Activated T-cell treated with anti-CD3 and anti-CD28 coated beads for 4 hours (primary cell): ENCODE measurements at places on chromosomes 5 and 9.
A peak's percentile ranks its signal among the peaks of the same experiment; 100 is the strongest.

DNA sequence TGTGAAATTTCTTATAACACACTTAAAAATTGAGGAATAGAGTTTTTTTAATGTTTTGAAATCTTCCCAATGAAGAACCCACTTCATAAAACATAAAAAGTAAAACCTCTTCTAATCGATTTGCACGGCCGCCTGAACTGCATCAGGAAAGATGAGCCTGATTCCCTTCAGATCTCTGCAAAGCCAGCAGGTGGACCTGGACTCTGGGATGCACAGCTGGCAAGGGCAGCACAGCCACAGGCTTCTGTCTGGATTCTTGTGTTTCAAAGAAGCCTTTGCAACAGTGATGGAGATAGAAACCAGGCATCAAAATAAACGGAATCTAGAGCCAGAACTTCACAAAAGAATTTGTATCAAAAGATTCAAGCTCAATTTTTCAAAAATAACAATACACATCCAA lies 36.0 kb upstream of the SPATA31C2 start:
- no peak for DNase-seq

- no peak for DNase-seq
These were observed 62.1 kb upstream of the SARDH start for GRCh38 chr9:133800266-133800665.

- DNase-seq, result no peak
These were observed 63.4 kb downstream of the ALDH7A1 start for GRCh38 chr5:126531543-126532120.

DNA sequence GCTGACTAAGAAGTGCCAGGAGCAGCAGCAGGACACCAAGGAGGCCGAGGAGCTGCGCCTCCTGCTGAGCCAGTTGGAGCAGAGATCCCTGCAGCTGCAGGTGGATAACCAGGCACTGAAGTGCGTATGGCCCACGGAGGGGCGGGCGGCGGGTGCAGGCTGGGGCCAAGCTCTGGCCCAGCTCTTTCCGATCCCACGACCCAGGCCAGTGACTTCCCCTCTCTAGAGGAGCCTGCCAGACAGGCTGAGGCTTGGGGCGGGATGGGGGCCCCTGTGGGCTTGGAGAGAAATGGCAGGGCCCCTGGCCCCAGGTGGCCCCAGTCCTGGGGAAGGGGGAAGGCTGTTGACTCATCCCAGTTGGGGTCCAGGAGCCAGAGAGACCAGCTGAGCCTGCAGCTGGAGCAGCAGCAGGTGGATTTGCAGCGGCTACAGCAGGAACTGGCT lies 3.6 kb downstream of the PTRH1 start:
- DNase-seq, result no peak

GRCh38 chr5:96628406-96628805 lies 33.8 kb upstream of the CAST start:
- DNase-seq, result no peak

GRCh38 chr5:166784545-166785078 lies 1506.8 kb upstream of the WWC1 start:
- no peak for DNase-seq

DNA sequence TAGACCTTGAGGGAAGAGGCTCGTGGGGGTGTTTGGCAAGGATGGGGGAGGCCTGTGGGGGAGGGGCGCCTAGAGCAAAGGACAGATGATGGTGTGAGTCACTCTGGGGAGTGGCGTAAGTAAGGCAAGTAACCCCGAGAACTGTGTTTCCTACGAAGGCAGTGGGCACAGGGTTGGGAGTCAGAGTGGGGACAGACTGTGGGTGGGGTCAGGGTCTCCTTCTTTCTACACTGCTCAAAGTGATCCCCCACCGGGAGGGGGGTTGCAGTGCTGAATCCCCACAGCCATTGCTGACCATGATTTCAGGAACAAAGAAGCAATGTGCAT lies 136.8 kb downstream of the TENT4A start:
- no peak for DNase-seq

DNA sequence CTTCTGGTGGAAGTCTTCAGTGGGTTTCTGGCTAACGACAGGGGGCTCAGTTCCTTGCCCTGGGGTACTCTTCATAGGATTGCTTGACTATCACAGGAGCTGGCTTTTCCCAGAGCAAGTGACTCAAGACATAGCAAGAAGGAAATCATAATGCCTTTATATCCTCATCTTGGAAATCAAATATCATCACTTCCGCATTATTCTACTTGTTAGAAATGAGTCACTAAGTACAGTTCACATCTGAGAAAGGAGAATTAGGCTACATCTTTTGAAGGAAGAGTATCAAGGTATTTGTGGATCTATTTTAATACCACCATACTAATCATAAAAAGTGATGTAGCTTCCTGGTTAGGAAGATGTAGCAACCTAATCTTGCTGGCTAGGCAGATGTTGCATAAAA lies 148.2 kb upstream of the RAI14 start:
- no peak for DNase-seq

GRCh38 chr5:107282061-107282460 lies 388.7 kb downstream of the EFNA5 start:
- DNase-seq, result no peak

GRCh38 chr5:150149618-150150017 lies 6.0 kb downstream of the PDGFRB start:
- no peak for DNase-seq

DNA sequence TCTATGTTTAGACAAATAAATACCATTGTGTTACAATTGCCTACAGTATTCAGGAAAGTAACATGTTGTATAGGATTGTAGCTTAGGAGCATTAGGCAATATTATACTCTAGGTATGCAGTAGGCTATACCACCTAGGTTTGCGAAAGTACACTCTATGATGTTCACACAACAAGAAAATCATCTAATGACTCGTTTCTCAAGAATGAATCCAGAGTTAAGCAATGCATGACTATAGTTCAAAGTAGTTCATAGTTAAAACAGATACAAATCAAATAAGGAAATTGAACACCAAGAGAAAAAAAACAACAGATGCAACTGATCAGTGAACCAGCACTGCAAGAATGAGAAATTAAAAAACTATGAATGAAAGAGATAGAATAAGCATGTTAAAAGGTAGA lies 27.6 kb upstream of the ABLIM3 start:
- DNase-seq, result no peak

DNA sequence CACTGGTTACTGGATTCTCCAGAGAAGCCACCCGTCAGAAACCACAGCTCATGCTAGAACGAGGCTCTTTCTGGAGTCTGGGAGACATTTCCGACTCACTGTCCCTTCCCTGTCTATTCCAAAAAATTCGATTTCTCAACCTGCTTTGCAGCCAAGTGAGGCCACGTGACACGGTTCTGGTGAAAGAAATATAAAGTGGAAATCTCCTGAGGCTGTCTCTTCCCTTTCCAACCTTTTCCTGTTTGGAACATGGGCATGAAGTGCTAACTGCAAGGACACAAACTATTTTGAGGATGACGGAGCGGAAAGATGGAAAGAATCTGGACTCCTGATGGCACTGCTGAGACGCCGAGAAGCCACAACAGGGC lies 6.1 kb upstream of the PTGS1 start:
- DNase-seq, result no peak

DNA sequence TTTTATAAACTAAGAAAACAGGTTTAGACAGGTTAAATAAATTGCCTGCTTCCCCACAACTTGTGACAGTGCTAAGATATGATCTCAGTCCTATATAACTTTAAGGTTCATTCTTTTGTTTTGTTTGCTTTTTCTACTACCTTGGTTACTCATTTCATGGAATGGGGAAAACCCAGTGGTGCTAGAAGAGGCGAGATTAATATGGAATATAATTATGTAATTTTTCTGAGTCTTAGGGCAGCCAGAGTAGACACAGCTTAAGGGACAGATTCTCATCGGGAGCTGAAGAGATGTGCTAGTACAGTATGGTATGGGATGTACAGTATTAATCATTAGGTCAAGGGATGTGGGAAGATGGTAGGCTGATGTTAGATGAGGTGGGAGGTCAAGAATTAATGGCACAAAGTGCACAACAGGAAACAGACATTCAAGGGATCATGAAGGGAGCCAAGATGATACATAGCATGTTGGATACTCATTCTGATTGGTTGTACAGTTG lies 6.2 kb downstream of the TRIM32 start:
- DNase-seq, result no peak

GRCh38 chr9:127717766-127718165 lies 1.9 kb downstream of the TTC16 start:
- DNase-seq, result no peak

DNA sequence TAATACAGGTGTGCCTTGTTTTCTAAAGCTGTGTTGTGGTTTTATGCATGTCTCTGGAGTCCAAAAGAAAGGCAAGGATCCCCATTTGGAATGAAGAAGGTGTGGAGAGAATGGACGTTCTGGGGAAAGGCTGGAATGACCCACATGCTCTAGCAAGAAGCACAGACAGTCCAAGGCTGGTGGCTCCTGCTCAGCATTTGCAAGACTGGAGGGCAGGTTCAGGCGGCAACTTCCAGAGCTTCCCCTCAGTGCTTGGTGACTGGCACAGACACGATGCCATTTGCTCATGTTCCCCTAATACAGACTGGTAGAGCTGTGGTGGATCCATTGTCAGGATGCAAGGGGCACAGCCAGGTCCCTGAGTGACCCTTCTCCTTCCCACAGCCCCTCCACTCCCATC lies 8.2 kb downstream of the SLC22A4 start:
- DNase-seq, result no peak

DNA sequence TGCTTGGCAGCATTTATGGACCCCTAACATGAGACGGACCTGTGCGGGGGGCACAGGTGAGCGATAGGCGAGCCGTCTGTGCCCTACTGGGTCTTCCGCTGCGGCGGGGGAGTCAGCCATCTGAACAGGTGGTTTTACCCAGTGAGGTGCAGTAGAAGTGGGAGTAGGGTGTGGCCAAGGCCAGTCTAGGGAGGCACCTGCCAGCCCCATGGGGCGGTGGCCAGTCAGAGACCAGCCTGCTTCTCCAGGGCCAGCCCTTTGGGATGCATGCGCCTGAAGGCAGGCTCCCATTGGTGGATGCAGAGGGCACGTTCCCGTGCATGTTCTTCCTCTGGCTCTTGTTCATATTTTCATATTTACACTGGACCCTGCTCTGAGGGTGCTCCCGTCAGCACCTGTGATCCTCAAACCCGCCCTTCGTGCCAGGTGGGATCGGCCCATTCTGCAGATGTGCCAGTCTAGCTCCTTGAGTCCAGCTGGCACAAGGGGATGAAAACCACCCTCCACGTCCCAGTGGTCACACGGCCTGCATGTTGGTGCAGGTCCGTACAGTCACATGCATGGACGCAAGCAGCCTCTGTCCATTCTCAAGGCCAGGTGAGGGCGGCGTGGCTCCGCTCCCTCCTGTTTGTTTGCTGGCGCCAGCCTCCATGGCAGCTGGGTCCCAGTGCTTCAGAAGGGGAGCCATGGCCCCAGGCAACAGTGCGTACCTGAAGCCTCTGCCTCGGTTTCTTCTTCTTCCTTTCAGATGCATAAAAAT lies 9.0 kb downstream of the COL5A1 start:
- DNase-seq, result no peak

GRCh38 chr9:92769990-92770359 lies 5.3 kb upstream of the BICD2 start:
- no peak for DNase-seq

- DNase-seq, result no peak
These were observed 182.3 kb upstream of the MAST4 start for GRCh38 chr5:66413931-66414330.

DNA sequence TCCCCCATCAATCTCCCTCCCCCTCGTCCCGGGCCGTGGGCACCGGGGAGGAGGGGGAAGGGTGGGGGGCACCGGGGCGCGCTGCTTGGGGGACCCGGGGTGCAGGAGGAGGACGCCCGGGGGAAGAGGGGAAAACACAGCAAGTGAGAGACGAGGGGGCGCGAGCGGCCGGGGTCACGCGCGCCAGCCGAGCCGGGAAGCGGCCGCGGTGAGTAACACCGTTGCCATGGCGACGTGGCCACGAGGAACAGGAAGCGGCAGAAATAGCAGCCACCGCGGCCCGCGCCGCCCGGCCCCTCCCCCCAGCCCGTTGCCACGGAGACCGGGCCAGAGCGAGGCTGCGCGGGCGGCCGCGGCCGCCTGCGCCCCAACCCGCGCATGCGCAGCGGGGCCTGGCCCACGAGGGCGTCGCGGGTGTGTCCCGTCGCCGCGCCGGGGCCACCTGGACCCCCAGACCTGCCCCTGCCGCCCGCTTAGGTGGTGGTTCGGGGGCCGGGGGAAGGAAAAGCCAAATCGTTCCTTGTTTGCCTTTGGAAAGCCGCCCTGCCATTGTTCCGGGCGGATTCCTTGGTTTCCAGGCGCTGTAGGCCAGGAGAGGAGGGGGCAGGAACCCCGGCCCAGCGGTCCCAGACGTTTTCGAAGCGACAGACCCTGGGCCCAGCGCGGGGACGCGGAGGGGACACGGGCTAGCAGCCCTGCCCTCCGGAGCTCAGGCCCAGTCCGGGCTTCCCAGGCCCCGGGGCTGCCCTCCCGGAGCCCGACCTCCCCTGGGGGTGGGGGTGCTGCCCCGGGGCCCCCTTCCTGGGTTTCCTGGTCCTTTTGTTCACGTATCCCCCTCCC lies 207.1 kb downstream of the C9orf50 start:
- peak; percentile 99 for DNase-seq

GRCh38 chr9:123753016-123753415 lies 176.9 kb downstream of the DENND1A start:
- no peak for DNase-seq

DNA sequence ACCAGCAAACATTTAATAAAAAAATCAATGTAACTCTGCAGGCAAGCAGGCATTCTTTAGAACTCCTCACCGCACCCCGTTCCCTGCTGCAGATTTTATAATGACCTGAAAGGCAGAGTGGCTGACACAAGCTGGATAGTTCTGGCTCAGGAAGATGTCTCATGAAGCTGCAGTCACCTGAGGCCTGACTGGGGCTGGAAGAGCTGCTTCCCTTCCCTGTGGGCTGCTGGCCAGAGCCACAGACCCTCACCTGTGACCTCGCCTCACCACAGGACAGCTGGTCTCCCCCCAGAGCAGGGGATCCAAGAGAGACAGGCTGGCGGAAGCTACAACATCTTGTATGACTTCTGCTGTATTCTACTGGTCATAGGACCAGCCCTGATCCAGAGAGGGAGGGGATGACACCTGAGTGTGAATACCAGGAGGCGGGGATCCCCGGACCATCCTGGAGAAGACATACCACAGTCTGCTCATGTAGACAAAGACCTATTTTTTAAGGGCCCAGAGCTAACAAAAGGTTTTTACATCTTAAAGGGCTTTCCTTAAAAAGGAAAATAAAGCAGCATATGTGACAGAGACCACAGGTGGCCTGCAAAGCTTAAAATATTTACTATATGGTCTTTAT lies 43.9 kb downstream of the RAPGEF1 start:
- DNase-seq, result no peak

GRCh38 chr9:13127131-13127530 lies 152.4 kb downstream of the MPDZ start:
- DNase-seq, result no peak

DNA sequence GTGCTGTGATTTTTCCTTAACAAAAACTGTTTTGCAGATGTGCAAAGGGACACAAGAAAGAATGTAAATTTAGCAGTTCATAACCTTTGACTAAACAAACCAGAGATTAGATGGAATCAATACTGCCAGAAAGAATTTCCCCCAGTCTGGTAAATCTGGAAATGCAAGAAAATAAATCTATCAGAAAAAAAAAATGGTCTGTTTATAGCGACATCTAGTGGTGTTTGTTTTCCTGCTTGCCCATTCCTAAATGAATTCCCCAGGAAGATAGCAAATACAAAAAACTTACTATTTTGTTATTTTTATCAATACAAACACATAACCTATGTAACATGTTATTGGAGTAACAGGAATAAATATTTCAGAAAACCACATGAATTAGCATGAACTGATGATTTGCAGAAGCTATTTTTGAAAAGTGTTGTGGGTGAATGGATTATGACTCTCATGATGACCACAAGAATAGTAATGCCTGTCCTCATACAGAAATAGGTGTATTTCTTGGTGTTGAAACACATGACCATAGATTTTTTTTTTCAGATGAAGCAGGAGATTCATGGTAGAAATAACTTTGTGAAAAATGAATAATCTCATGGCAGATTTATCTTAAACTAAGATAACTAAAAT lies 1703.8 kb downstream of the MAT2B start:
- DNase-seq, result no peak
